Cerebellum (tissue), 4 donors: ENCODE measurements at places on chromosomes 4 and X. TPM values are rescaled to one million over a fixed set of nuclear protein-coding genes. Genes with fewer than 3 reads are reported as not detected.

Gene USP27X
- 8.2 TPM for total RNA-seq

Gene TMEM128
- total RNA-seq, result 27.3 TPM

Gene CLDN34
- total RNA-seq, result 0.45 TPM

Gene CD38
- total RNA-seq, result 2.1 TPM

Gene DCX
- total RNA-seq, result 216 TPM

Gene SPINK2
- total RNA-seq, result not detected

Gene ARHGAP6
- 5.1 TPM for total RNA-seq

Gene F11
- not detected for total RNA-seq

Gene SGMS2
- 5.2 TPM for total RNA-seq

Gene RAB33A
- total RNA-seq, result 13.5 TPM

Gene LRP2BP
- 13.4 TPM for total RNA-seq

Gene GDPD2
- total RNA-seq, result 7.7 TPM

Gene SPIN3
- total RNA-seq, result 32.9 TPM

Gene PCDH10
- 29.9 TPM for total RNA-seq

Gene CCDC158
- 4.3 TPM for total RNA-seq

DNA sequence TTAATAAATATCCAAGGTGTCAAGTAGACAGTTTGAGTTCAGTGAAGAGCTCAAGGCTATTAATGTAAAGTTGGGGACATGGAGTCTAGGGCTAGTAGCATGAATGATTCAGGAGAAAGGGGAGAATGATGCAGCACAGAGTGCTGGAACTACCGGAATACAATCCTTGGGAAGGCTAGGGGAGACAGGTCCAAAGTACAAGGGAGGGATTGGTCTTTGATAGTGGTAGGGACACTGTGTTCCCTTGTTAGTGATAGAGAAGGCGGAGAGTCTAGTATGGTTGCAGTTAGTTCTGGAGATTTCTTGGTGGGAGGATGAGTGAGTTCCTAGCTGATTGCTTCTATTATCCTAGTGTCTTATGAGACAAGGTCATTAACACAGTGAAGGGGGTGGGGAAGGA is 8.7 kb downstream of the GCNA start:
- no peak for DNase-seq

DNA sequence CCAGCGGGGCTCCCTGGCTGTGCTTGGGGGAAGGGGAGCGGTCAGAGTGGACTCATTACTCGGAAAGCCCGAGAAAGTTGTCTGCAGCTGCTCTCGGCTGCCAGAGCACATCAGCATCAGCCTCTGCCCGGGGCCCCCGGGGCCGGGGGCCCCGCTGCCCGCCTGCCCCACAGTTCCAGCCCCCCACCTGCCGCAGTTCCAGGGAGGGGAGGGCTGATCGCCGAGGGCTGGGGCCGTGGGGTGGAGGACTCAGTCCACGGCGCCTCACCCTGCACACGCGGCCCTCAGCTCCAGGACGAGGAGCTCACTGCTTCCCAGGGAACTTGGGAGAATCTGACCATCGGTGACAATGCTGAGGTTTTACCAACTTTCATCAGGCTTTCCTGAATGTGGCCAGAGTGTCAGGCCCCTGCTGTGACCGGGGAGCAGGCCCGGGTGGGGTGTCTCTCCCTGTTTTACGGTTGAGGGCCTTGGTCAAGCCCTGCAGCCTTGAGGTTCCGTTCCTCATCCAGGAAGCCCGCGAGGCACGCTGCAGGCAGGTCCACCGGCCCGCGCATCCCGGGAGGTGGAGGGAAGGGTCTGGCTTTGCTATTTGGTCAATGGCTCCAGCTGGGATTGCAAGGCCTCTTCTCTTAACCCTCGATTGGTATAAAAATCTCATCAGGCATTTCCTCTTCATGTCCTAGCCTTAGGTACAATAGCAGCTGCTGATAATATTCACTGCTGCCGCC is 57.2 kb downstream of the CPZ start:
- DNase-seq, result no peak

DNA sequence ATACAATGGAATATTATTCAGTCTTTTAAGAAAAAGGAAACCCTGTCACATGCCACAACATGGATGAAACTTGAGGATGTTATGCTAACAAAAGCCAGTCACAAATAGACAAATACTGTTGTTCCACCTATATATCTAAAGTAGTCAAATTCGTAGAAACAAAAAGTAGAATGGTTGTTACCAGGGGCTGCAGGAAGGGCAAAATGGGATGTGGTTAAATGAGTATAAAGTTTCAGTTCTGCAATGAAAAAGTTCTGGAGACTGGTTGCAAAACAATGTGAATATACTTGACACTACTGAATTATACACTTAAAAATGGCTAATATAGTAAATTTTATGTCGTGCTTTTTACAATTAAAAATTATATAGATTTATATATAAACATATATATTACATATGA is 12.2 kb downstream of the SPOCK3 start:
- DNase-seq, result no peak

DNA sequence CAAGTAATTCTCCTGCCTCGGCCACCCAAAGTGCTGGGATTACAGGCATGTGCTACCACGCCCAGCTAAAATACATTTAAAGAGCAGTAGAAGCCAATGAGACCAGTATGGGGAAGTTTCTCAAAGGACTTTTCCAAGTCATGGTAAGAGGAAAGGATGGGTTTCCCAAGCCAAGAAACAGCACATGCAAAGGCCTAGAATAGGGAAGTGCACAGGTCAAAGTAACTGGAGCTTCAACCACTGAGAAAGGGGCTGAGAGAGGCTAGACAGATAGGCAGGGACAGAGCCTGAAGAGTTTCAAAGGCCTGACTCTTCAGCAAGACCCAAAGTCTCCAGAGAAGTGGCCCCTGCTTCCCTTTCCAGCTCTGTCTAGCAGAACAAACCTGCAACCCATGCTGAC is 162.1 kb downstream of the CORIN start:
- DNase-seq, result no peak

DNA sequence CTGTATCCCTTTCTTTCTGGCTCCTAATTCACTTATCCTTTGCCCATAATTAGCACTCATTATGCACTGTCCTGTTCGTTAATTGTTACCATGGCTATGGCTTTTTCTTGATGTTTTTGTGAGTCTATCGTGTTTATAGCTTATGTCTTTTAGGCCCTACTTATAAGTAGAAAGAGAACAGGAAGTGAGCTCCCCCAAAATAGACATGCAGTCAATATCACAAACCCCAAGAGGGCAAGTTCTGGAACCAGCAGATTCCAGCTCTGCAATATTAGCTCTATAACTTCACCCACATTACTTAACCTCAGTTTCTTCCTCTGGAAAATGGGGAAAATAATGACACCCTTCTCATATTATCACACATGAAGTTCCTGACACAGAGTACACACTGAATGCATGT is 7.4 kb upstream of the HS3ST1 start:
- no peak for DNase-seq

DNA sequence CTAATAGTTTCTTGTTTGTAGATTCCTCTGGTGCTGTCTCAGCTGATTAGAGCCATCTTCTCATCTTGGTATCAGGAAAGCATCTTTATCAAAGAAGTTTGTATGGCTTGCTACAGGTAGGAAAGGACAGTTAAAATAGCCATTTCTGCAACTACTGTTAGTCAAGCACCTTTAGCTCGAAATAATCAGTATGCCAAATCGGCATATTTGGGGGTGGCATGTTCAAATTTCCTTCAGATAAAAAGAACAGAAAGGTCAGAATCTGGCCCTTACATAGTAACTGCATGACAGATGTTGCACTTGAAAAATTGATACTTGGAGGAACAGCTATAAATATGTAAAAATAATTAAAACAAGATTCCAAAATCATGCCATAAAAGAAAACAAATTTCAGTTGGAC is 4.8 kb downstream of the C4orf46 start:
- no peak for DNase-seq

DNA sequence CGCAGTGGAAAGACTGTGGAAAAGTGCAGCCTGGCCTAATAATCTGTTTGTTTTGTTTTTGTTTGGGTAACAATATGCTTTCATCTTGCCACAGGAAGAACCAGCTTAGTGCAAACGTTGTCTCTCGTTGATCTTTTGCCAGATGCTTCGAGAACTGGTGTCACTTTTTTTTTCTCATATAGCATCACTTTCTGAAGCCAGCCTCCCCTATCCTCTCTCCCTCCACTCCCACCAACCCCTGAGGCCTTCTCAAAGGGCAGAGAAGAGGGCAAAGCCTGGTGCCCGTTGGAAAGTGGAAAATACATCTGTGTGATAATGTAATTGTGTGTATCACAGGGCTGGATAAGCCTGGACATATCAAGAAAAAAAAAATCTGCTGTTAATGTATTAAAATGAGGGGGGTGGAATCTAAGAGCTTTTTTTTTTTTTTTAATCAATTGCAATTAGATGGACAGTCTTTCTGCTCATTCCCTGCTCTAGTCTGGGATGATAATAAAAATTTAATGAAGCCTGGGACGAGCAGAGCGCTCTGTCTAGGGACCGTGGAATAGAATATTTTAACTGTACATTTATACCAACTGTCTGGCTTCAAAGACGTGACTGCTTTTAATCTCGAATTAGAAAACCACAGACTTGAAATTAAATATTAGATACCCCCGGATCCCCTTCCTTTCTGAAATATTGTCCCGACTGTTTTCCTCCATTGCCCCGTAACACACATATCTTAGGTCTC is 8.1 kb downstream of the POU4F2 start:
- no peak for DNase-seq

GRCh38 chrX:1336948-1337779 is 579 bp downstream of the IL3RA start:
- no peak for DNase-seq

- no peak for DNase-seq
These were observed 30.8 kb downstream of the EXOC1 start for GRCh38 chr4:55884093-55884850.

DNA sequence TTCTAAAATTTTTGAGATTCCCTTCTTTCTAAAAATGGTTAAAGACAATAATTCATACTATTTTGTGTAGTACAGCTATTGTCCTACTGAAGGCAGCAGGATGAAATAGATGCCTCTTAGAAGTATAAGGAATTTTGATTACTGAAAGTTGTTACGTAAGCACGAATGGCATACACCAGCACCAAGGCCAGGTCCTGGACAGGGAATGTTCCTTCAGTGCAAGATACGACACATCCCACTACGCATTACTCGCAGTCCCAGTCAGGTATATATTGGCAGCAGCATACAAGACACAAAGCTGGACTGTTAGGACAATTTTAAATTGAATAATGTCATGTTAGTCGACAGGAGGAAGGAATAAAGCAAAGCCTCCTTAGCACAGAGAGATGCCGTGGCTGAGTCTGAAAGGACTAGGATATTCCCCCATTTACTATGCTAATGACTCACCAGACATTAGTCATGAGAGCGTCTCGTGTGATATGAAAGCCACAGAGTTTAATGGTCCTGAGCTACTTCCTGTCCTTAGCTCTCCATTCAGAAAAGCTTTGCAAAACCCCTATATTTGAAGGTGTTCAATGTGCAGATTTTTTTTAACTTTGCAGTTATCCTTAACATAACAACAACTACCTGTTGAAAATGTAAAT is 504.3 kb downstream of the FAM133A start:
- DNase-seq, result no peak

DNA sequence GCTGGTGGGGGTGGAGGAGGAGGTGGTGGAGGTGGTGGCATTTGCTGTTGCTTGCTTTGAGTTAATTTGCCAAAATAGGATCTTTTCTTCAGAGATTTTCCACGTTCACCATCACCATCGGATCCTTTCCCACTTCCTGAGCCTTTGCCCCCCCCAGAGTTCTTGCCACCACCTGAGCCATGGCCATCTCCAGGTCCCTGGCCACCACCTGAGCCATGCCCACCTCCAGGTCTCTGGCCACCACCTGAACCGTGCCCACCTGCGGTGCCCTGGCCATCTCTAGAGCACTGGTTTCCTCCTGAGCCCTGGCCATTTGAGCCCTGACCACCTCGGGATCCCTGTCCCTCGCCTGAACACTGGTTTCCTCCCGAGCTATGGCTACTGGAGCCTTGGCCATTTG is 1.9 kb downstream of the IRS4 start:
- no peak for DNase-seq

GRCh38 chrX:70353514-70353913 is 63.6 kb downstream of the KIF4A start:
- no peak for DNase-seq

- DNase-seq, result no peak
These were observed 154.4 kb upstream of the TLL1 start for GRCh38 chr4:165718660-165719059.

GRCh38 chr4:81565142-81565870 is 93.6 kb upstream of the RASGEF1B start:
- peak; percentile 1 for DNase-seq

DNA sequence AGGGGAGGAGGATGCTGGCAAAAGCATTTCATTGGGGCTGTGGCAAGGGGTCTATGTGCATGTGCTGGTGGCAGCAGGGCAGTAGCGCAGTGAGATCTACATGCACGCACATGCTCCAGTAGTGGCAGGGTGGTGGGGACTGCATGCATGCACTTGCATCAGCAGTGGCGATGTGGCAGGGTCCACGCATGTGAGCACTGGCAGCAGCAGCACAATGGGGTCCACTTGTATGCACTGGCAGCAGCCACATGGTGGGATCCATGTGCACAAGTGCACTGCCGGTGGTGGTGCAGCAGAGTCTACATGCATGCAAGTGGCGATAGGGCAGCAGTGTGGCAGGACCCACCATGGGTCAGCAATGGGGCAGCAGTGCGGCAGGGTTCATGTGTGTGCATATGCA is 233.1 kb downstream of the THOC2 start:
- DNase-seq, result no peak

DNA sequence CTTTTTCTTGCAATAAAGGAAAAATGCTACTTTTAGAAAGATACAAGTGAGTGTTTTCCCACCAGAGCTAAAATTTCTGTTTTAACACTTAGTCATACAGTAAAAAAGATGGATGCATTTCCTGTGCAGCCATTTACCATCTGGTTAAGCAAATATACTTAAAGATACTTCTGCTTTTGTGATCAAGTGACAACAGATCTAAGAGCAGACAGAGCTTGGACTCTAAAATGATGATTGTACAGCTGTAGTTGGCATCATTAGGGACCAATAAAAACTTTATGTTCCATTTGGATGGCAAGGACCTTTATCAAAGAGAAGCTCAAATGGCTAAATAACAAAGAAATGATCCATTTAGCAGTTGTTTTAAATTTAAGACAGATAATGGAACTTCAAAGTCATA is 270.8 kb downstream of the FSTL5 start:
- DNase-seq, result no peak

GRCh38 chr4:138939960-138940359 is 75.6 kb upstream of the NOCT start:
- DNase-seq, result no peak

DNA sequence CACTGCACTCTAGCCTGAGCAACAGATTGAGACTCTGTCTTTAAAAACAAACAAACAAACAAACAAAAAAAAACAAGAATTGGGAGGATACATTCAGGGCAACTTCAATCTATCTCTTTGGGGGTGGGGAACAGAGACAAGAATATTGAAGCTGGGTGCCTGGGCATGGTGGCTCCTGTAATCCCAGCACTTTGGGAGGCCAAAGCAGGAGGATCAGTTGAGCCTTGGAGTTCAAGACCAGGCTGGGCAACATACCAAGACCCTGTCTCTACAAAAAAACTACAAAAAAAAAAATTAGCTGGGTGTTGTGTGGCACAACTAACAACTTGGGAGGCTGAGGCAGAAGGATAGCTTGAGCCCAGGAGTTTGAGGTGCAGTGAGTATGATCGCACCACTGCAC is 1.2 kb downstream of the LETM1 start:
- DNase-seq, result no peak

- no peak for DNase-seq
These were observed 107.2 kb upstream of the LIMCH1 start for GRCh38 chr4:41430792-41431191.

- no peak for DNase-seq
These were observed 104.3 kb downstream of the PARM1 start for GRCh38 chr4:75037252-75037651.

- no peak for DNase-seq
These were observed 234.2 kb upstream of the ANKRD50 start for GRCh38 chr4:124946696-124947095.

GRCh38 chrX:39645178-39645895 is 452.4 kb downstream of the BCOR start:
- DNase-seq, result no peak
